ENCODE measurements at places on chromosomes 6 and 20. TPM values are rescaled to one million over a fixed set of nuclear protein-coding genes. Genes with fewer than 3 reads are reported as not detected.

Gene SULF2
- total RNA-seq: 92.1 TPM

Gene GJA1
- total RNA-seq: 482 TPM

Gene COL12A1
- 3.7 TPM for total RNA-seq

Gene OR12D3
- not detected for total RNA-seq

Gene CASS4
- total RNA-seq: 0.05 TPM

Gene LY6G6F
- total RNA-seq: not detected

Gene SLCO4A1
- 3.7 TPM for total RNA-seq

Gene GTSF1L
- total RNA-seq: not detected

Gene SSTR4
- not detected for total RNA-seq

Gene NFKBIE
- 41.7 TPM for total RNA-seq
